ENCODE measurements at places on chromosomes 6 and 20. TPM values are rescaled to one million over a fixed set of nuclear protein-coding genes. Genes with fewer than 3 reads are reported as not detected.

DNA sequence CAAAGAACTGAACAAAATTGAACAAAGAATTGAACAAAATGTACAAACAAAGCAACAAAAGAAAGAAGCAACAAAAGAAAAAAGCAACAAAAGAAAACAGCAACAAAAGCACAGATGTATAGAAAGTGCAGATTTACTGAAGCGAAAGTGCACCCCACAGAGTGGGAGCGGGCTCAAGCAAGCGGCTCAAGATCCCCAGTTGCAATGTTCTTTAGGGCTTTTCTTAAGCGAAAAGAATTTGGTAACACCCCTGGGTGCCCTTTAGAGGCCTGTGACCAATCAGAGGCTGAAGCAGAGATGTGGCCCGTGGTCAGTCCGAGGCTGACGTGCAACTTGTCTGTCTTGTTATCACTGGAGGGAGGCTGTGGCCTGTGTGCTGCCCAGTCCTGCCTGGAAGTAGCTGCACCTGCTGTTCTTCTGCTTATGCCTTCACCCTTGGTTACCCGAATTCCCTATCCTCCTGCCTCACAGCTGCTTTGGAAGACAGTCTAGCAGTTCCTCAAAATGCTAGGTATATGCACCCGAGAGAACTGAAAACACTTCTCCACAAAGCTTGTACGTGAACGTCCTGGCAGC is 13.2 kb upstream of the KIF25 start:
- no peak for DNase-seq

DNA sequence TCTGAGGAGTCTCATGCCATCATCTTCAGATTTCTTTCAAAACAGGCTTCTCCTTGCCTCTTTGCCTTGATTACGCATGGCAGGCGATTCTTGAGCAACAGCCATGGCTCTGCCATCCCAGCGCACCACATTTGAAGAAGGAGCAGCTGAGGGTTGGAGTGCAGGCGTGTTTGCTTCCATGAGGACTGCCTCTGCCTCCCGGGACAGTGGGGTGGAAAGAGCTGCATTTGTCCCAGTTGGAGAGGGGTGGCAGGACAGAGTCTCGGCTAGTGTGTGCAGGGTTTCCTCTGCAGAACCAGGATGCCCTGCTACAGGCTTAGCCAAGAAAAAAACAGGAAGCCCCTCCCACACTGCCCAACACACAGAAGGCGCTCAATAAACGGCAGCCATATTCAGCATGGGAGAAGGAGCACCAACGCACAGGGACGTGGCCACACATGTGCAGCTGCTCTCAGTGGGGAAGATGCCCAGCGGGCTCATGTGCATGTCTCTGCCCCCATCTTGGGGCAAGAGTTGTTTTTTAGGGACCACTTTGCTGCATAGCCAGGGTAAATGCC is 36.6 kb downstream of the IRF4 start:
- DNase-seq = no peak

DNA sequence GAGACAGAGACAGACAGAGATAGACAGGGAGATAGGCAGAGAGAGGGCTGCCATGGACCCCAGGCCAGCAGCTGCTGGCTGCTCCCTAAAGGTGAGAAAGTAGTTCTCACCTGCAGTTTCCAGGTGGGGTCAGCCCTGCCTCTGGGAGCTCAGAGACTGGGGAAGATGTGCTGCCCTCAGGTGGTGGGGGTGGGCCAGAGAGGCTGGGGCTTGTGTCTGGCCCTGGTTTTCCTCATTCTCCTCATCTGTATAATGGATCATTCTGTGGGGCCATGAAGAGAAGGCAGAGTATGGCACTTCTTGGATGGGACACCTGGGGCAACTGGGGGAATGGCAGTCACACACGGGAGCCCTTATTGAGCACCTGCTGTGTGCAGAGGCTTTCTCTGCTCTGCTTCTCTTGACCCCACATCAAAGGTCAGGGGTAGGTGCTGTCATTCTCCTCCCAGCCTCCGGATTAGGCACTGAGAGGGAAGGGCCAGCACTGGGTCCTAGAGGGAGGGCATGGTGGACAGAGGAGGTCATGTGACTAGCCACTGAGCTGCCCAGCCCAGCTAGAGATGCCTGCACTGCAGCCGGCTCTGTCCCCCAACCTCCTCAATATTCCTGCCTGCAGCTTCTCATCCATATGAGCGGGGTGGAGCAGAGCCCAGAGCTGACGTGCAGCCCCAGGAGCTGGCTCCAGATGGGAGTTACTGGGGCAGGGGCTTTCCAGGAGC is 4.1 kb downstream of the ANGPT4 start:
- no peak for DNase-seq

- DNase-seq = no peak
Observed at GRCh38 chr6:3960754-3961361, 111.7 kb downstream of the FAM50B start.

DNA sequence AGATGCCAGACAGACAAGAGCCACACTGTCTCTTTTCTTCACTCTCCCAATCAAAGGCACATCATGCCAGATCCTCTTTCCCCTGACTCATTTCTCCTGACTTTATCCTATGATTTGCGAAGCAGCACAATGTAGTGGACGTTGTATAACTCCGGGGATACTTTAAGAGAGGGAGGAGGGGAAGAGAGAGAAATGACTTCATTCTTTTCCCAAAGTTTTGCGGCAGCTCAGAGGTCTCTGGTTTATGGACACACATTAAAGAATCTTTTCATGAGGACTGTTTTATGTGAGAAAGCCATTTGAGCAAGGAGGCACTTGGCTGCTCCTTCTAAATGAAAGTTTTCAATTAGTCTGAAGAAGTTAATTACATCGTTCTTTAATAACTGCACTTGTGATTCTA is 75.1 kb upstream of the MC3R start:
- no peak for DNase-seq

DNA sequence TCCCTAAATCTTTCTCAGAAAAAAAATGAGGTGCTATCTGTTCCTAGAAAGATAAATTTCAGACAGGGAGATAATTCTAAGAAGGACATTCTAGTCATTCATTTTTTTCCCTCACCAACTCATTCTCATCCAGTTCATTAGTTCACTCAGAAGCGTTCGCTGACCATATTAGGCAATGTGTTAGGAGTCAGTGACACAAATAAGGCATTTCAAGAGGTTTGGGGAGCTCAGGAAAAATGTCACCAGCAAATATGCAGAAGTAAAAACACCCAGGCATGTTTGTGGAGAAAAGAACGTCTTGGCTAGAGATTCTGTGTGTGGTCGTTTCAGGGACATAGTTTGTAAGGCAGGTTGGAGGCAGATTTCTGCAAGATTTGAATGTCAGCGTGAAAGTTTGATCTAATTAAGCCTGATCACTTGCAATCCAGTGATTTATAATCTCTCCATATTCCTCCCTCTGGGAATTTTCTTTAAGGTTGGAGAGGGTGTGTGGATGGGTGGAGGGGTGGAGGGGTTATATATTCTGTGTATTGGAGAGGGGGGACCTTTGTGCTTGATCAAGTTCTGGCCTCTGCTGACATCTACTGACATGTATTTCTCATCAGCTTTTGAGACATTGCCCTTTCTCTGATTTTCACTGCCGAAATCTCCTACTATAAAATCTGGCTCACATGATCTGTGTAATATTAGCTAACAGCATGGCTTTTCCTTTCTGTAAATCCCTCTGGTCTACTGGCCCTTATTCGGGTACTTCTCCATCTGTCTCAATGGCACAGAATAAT is 3.6 kb downstream of the MYCT1 start:
- DNase-seq = no peak

Gene MAP7
- 30.0 TPM for polyA plus RNA-seq

Gene NEURL2
- 4.0 TPM for polyA plus RNA-seq

Gene IL17F
- polyA plus RNA-seq = not detected
